Frontal cortex (tissue), 4 donors: ENCODE measurements at places on chromosomes 3 and 15. TPM values are rescaled to one million over a fixed set of nuclear protein-coding genes. Genes with fewer than 3 reads are reported as not detected.

PATL2 gene
- not detected for total RNA-seq

GASK1A gene
- 4.5 TPM for total RNA-seq

CCR8 gene
- total RNA-seq: not detected

PIAS1 gene
- total RNA-seq: 18.8 TPM

ZPLD1 gene
- total RNA-seq: not detected

SPINK8 gene
- not detected for total RNA-seq

C3orf20 gene
- total RNA-seq: not detected

IQCF5 gene
- total RNA-seq: not detected

CLRN1 gene
- not detected for total RNA-seq

FILIP1L gene
- total RNA-seq: 1.2 TPM

CPA3 gene
- total RNA-seq: not detected

COPB2 gene
- total RNA-seq: 84.0 TPM

ILDR1 gene
- not detected for total RNA-seq

PLEKHO2 gene
- total RNA-seq: 4.5 TPM

GABRG3 gene
- 24.1 TPM for total RNA-seq

IL16 gene
- 0.82 TPM for total RNA-seq

EPHA3 gene
- total RNA-seq: 136 TPM

KCNMB3 gene
- 2.0 TPM for total RNA-seq

CPN2 gene
- not detected for total RNA-seq

AMIGO3 gene
- total RNA-seq: not detected

SENP7 gene
- total RNA-seq: 75.8 TPM

NR2E3 gene
- not detected for total RNA-seq

ARGFX gene
- total RNA-seq: not detected

HEG1 gene
- total RNA-seq: 5.7 TPM

RLBP1 gene
- 3.3 TPM for total RNA-seq

C3orf22 gene
- not detected for total RNA-seq

PRRT3 gene
- 4.1 TPM for total RNA-seq

NEO1 gene
- total RNA-seq: 156 TPM

CHRFAM7A gene
- total RNA-seq: 2.0 TPM
